ENCODE measurements at places on chromosomes 2 and 18. TPM values are rescaled to one million over a fixed set of nuclear protein-coding genes. Genes with fewer than 3 reads are reported as not detected.
A peak's percentile ranks its signal among the peaks of the same experiment; 100 is the strongest.

GRCh38 chr2:104340879-104341828 lies 512.8 kb upstream of the POU3F3 start:
- DNase-seq = no peak

- DNase-seq = no peak
Observed at GRCh38 chr2:236938126-236938525, 147.6 kb upstream of the COPS8 start.

GRCh38 chr2:135838502-135838901 lies 1.5 kb upstream of the LCT start:
- no peak for DNase-seq

DNA sequence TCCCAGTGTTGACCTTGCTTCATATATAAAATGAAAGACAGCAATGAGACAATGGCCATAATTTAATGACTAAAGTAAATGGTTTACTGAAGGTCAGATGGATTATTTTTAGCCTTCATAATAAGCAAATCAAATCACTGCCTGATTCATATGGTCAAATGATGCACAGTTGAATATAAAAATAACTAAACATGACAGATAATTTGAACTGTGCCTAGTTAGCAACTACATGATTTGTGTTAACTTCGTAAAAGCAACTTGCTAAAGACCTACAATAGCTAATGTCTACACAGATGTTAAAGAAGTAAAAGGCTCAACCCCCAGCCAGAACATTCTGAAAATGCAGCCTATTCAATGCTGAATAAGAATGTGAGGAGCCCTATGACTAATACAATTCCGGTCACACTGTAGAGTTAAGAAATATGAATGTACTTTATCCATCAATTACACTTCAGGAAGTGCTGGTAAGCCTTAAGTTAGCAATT lies 590.8 kb upstream of the CDH2 start:
- no peak for DNase-seq

- peak; percentile 14 for DNase-seq
Observed at GRCh38 chr2:65130664-65131175, 814 bp upstream of the RAB1A start.

- no peak for DNase-seq
Observed at GRCh38 chr2:135257383-135258090, 205.4 kb downstream of the RAB3GAP1 start.

DNA sequence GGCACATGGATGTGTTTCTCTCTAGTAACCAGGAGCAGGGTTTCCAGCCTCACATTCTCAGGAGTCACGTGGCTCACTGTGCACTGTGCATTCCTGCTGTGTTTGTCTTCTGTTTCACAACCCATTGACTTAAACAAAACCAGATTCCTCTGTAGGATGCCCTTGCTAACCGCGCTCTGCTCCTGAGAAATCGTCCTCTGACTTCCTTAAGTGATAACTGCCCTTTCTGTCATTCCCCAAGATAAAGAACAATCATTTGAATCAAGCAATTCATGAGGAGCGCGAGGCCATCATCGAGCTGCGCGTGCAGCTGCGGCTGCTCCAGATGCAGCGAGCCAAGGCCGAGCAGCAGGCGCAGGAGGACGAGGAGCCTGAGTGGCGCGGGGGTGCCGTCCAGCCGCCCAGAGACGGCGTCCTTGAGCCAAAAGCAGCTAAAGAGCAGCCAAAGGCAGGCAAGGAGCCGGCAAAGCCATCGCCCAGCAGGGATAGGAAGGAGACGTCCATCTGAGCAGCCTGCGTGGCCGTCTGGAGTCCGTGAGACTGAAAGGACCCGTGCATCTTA lies 60.2 kb downstream of the RALBP1 start:
- no peak for DNase-seq

DNA sequence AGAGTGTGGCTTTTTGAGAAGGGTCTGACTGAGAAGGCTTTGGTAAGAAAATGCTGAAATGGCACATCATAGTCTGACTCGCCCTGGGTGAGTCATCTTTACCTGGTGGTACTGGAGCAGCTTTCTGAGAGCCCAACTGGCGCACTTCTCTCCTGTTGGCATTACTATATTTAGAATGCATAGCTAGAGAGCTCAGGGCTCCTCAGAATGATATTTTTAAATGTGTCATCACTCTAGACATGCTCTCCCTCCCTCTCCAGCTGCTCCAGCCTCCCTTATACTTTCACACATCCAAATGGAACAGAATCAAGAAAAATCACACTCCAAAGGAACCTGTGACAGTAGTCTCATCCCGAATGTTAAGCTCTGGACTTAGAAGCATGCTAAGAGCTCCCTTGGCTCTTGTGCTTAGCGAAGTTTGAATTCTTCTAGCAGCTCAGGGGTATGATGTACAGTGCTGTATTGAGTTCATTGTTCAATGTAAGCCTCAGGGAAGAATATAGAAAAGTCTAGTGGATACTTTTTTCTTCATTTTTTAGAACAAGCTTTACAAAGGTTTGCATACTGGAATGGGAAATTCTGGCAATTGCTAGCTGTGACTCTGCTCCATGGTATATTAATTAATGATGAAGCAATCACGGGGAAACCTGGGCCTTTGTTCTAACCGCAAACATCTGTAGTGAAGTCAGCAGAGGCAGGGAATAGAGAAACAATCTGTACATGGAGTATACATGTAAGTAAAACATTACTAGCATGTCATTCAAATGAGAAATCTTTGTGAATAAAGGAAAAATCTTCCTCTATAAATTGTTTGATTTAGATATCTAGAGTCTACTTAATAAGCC lies 751.2 kb upstream of the NRXN1 start:
- no peak for DNase-seq

- DNase-seq = no peak
Observed at GRCh38 chr18:76479351-76480238, 15.4 kb downstream of the ZNF516 start.

DNA sequence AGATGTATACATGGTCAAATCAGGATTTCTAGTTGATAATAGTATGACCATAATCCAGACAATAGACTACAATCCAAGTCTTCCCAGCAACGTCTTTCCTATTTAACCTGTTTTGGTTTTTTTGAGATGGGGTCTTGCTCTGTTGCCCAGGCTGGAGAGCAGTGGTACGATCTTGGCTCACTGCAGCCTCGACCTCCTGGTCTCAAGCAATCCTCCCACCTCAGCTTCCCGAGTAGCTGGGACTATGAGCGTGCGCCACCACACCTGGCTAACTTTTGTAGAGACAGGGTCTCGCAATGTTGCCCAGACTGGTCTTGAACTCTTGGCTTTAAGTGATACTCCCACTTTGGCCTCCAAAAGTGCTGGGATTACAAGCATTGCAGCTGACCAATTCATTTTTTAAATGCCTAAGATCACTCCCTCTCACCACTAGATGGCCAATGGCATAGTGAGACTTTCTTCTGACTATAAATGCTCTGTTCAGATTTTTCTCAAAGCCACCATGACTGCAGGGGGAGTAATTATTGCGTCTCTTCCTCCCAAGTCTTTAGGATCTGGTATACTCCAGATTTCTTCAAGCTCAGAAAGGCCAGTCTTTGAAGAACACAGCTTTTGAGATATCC lies 47.6 kb downstream of the HNRNPLL start:
- DNase-seq = no peak

- DNase-seq = no peak
Observed at GRCh38 chr2:187618813-187619212, 64.6 kb upstream of the TFPI start.

- no peak for DNase-seq
Observed at GRCh38 chr2:166180951-166181812, 53.4 kb upstream of the SCN1A start.

DNA sequence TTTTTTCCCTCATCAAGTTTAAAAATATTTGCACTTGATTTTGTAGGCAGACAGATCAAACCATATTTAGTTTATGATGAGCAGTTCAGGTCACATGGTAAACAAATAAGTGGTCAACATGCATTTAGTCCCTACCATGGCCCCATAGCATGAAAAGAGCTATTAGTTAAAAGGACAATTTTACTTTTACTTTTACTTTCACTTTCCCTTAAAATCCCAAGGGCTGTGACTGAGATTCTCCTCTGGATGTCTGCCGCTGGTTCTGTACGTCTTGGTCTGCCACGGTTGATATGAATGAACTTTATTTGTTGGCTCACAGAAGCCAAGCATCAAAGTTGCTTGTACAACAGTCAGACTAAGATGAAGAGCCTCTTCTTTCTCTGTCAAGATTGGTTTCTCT lies 626.2 kb upstream of the CDH7 start:
- no peak for DNase-seq

DNA sequence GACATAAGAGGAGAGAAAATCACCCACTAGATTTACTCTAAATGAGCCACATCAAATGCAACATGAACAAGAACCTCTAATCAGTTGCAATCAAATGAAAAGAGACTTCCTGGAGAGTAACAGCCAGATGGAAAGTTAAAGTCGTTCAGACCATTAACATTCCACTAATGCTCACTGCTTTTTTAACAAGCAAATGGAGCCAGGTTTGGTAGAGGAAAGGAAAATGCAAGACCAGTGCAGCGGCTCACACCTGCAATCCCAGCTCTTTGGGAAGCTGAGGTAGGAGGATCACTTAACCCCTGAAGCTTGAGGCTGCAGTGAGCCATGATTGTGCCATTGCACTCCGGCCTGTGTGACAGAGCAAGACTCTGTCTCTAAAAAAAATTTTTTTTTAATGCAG lies 48.5 kb downstream of the CACNB4 start:
- no peak for DNase-seq

DNA sequence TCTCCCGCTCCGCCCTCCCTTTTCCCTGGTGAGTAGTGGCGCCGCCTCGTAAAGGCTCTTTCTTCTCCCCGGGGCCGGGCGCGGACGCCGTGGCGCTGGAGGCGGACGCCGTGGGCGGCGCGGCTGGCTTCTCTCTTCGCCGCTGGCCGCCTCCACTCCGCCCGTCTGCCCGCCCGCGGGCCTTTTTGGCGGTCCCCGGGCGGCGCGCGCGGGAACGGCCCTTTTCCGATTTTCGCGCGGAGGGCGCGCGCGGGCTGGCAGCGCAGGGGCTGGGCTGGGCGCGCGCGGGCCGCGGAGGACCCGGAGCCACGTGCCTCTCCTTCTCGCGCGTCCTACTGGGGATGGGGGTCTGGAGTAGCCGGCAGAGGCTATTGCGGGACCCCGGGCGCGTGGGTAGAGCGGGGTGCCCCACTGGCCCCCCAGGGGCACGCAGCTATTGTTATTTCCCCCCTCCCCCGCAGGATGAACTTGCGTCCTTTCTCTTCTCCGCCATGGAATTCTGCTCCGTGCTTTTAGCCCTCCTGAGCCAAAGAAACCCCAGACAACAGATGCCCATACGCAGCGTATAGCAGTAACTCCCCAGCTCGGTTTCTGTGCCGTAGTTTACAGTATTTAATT lies 472 bp downstream of the SLC20A1 start:
- no peak for DNase-seq

DNA sequence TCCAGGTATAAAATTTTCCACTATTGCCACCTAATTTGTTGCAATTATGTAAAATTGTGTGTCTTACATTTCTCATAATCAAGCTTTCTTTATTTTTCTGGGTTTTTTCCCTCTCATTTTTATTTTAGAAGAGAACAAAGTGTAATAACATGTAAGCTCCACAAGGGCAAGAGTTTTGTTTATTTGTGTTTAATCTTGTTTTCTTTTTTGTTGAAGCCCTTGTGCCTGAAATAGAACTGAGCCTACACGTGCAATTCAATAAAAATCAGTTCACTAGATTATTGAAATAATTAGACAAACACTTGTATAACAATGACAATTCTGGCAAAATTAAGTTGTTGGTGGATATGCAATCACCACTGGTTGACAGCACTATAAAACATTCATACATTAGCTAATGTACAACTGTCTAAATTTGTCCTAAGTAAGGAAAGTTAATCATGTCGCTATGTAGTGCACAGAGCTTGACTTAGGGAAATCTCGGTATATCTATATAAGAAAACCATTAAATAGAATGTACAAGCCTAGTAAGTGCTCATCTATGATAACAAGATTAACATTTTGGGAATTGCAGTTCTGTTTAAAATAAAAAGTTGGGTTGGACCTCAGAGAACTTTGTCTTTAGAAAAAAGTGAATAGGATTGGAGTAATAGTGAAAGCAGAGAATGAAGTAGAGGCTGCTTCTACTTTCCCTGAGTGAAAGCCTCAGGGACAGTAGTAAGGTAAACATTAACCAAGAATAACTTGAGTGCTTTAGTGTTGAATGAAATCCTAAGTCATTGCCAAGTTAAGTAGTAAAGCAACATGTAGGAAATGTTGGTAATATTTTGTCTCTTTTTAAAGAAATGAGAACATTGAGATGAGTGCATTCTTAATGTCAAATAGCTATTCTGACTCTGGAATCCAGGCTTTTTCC lies 37.4 kb upstream of the NOL4 start:
- peak; percentile 4 for DNase-seq

DNA sequence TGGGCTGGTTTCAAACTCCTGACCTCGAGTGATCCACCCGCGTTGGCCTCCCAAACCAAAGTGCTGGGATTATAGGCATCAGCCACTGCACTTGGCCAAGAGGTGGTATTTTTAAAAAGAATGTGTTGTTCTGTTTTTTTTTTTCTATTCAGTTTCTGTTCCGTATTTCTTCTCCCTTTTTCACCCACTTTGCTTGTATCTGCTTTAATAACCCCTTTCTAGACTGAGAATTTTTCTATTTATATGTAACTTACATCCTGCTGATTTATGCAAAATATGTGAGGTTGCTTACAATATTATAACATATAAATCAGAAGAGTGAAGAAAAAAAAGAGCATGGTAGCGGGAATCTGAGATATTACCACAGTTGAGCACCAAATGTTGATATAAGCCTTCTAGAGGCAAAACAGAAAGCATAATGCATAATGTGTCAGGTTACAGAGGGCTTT lies 17.2 kb upstream of the LYPD6B start:
- DNase-seq = no peak

- DNase-seq = no peak
Observed at GRCh38 chr18:74190086-74190485, 41.8 kb downstream of the TIMM21 start.

DNA sequence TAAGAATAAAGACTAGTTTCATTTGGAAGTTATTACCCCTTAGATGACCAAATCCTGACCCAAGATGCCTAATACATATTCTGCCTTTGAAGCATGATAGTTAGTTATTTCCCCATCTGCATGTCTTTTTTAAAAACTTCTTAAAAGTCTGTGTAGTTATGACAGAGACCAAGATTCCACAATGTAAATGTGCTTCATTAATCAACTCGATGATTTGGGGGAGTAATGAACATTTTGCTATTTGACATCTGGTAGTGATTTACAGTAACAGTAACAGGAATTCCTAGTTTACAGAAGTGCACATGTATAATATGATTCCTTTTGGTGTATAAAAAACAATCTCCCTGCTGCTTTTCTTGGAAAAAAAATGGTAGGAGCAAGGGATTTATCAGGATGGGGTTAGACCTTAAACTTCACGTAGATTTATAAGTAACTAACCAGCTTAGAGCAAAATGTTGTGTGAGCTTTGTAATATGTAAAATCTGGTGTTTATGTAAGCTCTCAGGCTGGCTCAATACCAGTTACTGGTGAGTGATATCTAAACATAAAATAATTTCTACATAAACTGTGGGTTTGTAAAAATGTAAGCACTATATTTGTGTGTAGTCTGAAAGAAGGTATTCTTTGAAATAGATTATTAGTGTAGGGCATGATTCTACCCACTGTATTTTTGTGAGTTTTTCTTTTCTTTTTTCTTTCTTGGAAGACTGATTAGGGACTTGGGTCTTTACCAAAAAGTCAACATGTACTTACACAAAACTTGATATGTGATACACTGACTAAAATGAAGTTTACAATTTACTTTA lies 641.6 kb downstream of the EPHA4 start:
- DNase-seq = no peak

The OTX1 gene
- polyA plus RNA-seq = 0.08 TPM

The NOSTRIN gene
- polyA plus RNA-seq = 30.3 TPM

The GPR45 gene
- 0.26 TPM for polyA plus RNA-seq

The LCT gene
- not detected for polyA plus RNA-seq

The SPDYA gene
- polyA plus RNA-seq = 1.5 TPM

The GPR35 gene
- 1.5 TPM for polyA plus RNA-seq

The POMC gene
- polyA plus RNA-seq = 4.9 TPM

The STARD6 gene
- 0.36 TPM for polyA plus RNA-seq

The GALR1 gene
- polyA plus RNA-seq = 0.11 TPM

The CYTIP gene
- polyA plus RNA-seq = 1.3 TPM

The NYAP2 gene
- not detected for polyA plus RNA-seq

Measured in left renal pelvis (tissue), 4 donors.